Smooth muscle cell of the pulmonary artery (primary cell): ENCODE measurements at places on chromosomes 12 and 14. TPM values are rescaled to one million over a fixed set of nuclear protein-coding genes. Genes with fewer than 3 reads are reported as not detected.

Gene PARPBP
- 3.1 and 5.1 TPM in 2 replicates for total RNA-seq

Gene ATF7IP
- total RNA-seq, result 19.1 and 27.2 TPM in 2 replicates

Gene KRT75
- not detected in 2 replicates for total RNA-seq

Gene ANKS1B
- 1.9 and 6.1 TPM in 2 replicates for total RNA-seq

Gene ABCD4
- 33.1 and 34.4 TPM in 2 replicates for total RNA-seq

Gene CRACR2A
- total RNA-seq, result 0.69 and 4.3 TPM in 2 replicates

Gene CFAP54
- 1.8 and 2.6 TPM in 2 replicates for total RNA-seq

Gene TCL1A
- not detected in 2 replicates for total RNA-seq

Gene TAMALIN
- 2.7 and 5.0 TPM in 2 replicates for total RNA-seq

Gene SMCO2
- 0.40 TPM in 1 of 2 replicates, not detected in the other for total RNA-seq
